ENCODE measurements at places on chromosomes 12 and 14. TPM values are rescaled to one million over a fixed set of nuclear protein-coding genes. Genes with fewer than 3 reads are reported as not detected.

Gene LHX5
- total RNA-seq: not detected

DNA sequence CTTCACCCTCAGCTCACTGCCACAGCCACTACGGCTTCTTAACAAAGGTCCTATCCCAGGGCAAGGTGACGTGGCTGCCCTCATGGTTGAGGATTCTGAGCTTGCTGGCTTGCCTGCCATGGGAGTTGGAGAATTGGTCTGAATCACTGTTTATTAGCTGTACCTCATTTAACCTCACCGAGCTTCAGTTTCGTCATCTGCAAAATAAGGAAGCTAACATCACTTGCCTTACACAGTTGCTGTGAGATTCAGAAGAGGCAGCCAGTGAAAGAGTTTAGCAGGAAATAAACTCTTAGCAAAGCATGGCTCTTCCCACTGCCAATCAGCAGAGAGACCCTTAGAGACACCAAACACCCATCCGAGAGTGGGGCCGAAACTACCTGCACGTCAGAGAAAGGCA, 90.1 kb upstream of the KCNA1 start:
- no peak for DNase-seq
- no peak overlapping the region for H3K27ac ChIP-seq
- H3K36me3 ChIP-seq: peaks cover 21% of the 10 kb centered on the region
- H3K27me3 ChIP-seq: no peaks in the 10 kb centered on the region
- no peak overlapping the region for H3K4me3 ChIP-seq
- peaks cover 22% of the 10 kb centered on the region for H3K4me1 ChIP-seq

GRCh38 chr14:32201816-32202490, at the start of gene RNU6-7:
Gene RNU6-7 (plus strand): TSS chr14:32202045.
- H3K36me3 ChIP-seq: peaks cover 4% of the 10 kb centered on the region
- peak within 1 kb of the TSS; percentile 77 for H3K4me3 ChIP-seq
- peak; percentile 32 for DNase-seq

DNA sequence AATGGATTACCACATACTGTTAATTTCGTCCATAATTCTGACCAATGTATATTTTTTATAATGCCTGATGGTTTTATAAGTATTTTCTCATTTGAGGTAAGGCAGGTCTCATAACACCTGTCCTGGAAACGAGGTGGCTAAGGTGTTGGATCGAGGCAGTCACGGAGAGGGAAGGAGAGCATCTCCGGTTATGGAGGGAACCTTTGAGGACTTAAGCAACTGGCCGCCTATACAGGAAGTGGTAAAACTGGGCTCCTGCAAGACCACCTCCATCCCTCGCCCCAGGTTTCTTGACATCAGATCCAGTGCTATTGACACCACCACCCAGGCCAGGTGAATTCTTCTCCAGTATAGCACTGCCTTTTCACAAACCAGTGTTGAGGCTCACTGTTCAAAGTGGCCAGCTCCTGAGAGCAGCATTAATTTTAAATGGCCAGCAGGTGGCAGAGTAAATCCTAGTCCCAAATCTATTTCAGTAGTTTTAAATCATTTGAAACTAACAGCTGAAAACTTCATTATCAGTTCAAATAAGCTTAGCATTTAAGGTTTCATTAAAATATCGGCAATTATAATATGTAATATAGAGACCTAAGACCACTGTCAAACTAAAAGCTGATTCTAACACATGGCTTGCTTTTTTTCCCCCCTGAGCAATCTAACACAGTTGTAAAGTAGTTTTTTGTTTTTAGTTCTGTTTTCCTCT, 100.8 kb downstream of the PPM1A start:
- no peaks in the 10 kb centered on the region for H3K36me3 ChIP-seq

Gene GOLGA5
- 24.0 TPM for total RNA-seq

Gene TXNDC16
- total RNA-seq: 9.4 TPM

Gene STAC3
- 4.1 TPM for total RNA-seq

DNA sequence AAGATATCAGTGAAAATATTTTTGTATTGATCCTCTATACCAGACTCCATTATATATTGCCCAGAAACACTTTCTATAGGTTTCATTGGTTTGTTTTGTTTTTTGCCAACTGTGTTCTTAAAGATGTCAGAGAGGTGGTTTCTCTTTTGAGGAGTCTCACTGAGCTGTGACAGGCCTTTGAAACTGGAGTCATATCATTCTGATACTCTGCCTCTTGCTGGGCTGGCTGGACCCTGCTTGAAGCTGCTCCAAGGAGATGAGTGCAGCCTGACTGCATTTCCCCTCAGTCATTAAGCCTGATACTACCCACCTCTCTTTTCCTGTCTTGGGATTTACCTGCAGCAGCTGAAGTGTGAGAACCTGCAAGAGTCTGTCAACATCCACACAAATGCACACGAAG, 16.4 kb upstream of the TAS2R30 start:
- no peaks in the 10 kb centered on the region for H3K27me3 ChIP-seq
- peaks cover 1% of the 10 kb centered on the region for H3K4me1 ChIP-seq
- H3K27ac ChIP-seq: no peak overlapping the region
- no peak for DNase-seq
- peaks cover 28% of the 10 kb centered on the region for H3K36me3 ChIP-seq

DNA sequence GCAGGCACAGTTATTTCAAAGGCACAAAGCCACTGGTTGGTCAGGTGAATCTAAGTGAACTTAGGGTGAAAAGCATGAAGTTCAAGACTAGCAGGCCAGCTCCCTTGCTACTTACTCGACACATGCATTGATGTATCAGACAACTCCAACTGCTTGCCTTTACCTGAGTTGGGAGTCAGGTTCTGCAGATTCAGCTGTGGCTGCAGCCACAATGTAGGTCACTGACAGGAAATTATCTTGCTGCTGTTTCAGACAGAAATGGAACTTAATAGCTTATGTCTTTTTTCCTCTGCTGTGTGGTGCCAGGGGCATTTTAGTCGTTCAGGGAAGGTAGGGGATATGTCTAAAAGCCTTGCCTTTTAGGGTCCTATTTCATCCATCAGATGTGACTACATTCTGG, 125.6 kb upstream of the RPH3A start:
- peak overlapping the region; percentile 17 for H3K27ac ChIP-seq
- H3K4me3 ChIP-seq: no peak overlapping the region
- no peaks in the 10 kb centered on the region for H3K36me3 ChIP-seq
- DNase-seq: no peak
- no peaks in the 10 kb centered on the region for H3K27me3 ChIP-seq

DNA sequence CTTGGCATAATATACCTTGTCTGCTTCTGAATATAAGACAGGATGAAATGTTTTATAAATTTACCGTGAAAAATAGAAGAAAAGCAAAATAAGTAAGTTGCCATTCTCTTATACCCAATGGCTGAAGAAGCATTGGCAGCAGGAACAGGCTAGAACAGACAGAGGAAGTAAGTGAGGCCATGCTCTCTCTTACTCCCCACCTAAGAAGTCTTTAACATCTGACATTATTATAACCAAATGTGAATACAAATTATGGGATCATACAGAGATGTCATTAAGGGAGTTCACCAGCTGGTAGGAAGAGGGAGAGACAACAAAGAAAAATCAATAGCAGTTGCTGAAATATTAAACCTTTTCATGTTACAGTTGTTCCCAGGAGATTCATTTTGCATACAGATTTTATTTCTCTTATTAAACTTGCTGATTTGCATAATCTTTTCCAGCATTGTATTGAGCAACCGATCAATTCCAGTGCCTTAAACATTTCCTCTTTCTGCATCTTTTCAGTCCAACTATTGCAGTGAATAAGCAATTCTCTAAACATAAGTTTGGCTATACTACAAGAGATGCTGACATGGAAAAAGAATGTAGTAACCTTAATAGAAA, 270.6 kb downstream of the SLC6A15 start:
- DNase-seq: no peak
- no peaks in the 10 kb centered on the region for H3K36me3 ChIP-seq
- H3K4me1 ChIP-seq: no peaks in the 10 kb centered on the region
- no peak overlapping the region for H3K4me3 ChIP-seq

DNA sequence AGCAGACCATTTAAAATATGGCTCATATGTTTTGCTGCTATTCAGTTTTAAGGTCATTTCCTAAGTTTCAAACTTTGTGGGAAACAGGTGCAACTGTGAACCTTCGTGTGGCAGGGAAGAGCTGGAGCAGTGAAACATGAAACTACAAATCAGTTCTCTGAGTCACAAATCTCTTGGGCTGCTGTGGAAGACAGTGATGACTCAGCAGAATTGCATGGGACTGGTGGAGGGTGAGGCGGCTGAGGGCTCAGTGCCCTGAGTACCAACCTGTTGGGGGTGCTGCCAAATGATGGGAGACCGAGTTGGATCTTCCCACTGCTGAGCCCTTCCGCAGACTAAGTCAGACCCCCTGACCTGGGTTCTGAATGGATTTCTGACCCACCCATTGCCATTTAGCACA, 8.4 kb upstream of the CALM1 start:
- peaks cover 23% of the 10 kb centered on the region for H3K4me1 ChIP-seq
- no peaks in the 10 kb centered on the region for H3K27me3 ChIP-seq
- no peak overlapping the region for H3K27ac ChIP-seq
- no peaks in the 10 kb centered on the region for H3K36me3 ChIP-seq

Gene SIX6
- total RNA-seq: not detected

DNA sequence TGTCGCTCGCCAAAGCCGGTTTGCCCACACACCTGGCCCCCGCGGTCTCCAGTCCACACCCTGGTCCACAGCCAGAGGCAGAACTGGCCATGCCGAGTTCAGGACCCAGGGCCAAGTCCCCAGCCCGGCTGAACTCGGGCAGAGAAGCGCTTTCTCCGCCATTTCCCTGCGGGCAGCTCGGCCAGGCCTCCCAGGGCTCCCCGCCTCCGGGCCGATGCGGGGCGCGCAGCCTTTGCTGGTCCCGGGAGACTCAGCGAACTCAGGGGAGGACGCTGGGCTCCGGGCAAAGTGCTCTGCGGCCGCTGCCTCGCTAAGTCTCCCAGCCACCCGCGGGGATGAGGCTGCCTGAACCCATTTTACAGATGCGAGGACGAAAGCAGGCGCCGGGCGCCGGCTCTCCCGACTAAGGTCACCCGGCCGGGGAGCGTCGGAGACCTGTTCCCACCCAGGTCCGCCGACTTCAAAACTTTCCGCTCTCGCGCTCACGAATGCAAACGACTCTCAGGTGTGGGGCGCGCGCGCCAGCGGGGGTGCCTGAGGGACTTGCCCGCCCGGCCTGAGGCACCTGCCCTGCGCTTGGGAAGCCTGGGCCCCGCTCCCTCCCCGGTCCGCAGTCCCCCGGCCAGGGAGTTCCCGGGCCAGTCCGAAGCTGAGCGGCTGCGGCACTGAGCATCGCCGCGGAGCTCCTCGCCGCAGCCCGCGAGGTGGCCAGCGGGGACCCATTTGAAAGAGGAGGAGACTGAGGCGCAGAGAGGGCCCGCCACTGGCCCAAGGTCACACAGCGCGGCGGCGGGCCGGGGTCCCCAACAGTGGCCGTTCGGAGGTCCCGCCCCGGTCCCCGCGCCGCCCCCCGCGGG, 627 bp downstream of the TESC start:
- peak; percentile 41 for DNase-seq
- no peak overlapping the region for H3K27ac ChIP-seq
- H3K36me3 ChIP-seq: no peaks in the 10 kb centered on the region
- peaks cover 33% of the 10 kb centered on the region for H3K27me3 ChIP-seq

Data from activated CD4-positive, alpha-beta memory T cell treated with anti-CD3 and anti-CD28 coated beads, Interleukin-2, amount 10 ng/mL, durations not matched to agents 7 days and 5 days (primary cell).